NCI-H2081 treated with DMSO at 0.1 percent for 48 hours (cell line): ENCODE measurements at places on chromosomes 1 and 21.
A peak's percentile ranks its signal among the peaks of the same experiment; 100 is the strongest.

DNA sequence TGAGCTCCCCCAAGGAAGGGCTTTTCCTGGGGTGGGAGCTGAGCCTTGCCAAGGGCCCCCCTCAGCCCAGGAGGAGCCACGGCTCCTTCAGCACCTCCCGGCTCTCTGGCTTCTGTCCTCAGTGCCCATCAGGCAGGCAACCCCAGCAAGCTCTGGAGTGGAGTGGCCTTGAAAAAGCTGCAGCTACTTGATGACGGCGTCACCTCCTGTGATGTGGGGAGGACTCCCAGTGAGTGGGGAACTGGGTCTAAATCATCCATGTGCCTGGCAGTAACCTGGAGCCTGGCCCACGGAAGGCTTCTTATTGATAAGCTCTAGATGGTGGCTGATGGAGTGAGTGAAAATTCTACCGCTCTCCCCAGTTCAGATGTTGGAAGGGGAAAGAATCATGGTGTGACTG is 114.4 kb downstream of the TMEM53 start:
- DNase-seq = no peak

DNA sequence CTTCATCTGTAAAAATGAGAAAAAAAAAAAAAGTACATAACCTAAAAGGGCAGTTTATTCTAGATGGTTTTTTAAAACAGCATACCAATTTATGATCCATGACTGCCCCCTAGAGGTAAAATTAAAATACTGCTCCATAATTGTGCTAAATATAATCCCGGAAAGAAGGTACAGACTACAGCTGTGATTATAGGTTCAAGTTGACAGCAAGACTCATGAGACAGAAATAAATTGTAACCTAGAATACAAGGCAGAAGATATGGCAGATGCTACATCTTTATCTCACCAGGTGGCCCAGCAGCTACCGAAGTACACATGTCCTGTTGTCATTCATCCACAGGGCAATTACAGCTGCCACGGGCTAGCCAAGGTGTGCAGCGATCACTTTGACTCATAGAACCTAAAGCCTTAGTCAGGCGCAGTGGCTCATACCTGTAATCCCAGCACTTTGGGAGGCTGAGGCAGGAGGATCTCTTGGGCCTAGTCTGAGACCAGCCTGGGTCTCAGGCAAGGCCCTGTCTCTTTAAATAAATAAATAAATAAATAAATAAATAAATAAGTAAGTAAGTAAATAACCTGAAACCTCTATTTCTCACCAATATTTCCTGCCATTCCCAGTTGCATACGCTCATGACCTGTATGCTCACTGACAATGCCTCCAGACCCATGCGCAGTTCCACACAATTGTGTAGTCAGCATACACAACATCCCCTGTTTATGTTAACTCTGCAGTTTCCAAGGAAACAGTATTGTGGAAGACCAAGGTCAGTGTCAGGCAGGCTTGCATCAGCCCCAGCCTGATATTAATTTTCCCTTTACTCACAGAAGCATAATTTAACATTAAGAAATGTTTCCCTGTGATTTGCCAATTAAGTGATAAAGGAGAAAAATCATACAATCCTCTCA is 18.3 kb upstream of the PPIE start:
- DNase-seq = peak; percentile 56

- DNase-seq = no peak
Observed at GRCh38 chr21:26148840-26149354, 21.7 kb downstream of the APP start.

GRCh38 chr1:153403421-153404085 is 12.7 kb upstream of the S100A8 start:
- DNase-seq = no peak

DNA sequence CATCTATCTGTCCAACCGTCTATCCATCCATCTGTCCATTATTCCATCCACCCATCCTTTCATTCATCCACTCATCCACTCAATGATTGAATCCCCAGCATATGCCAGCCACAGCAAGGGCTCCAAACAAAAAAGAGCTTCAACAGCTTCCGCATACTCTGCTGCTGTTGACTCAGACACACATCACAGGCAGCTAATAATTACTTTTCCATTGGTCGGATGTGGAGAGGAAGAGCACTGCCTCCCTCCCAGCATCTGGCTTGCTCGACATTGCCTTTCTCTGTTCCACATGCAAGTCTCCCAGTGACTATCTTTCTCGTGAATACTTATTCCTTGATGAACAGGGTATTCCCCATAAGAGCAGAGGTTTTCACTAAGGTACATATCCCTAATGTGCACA is 176.5 kb downstream of the HIVEP3 start:
- DNase-seq = no peak

GRCh38 chr1:27393641-27394281 is 1.3 kb downstream of the GPR3 start:
- no peak for DNase-seq

- no peak for DNase-seq
Observed at GRCh38 chr1:243798726-243799125, 51.3 kb downstream of the AKT3 start.

DNA sequence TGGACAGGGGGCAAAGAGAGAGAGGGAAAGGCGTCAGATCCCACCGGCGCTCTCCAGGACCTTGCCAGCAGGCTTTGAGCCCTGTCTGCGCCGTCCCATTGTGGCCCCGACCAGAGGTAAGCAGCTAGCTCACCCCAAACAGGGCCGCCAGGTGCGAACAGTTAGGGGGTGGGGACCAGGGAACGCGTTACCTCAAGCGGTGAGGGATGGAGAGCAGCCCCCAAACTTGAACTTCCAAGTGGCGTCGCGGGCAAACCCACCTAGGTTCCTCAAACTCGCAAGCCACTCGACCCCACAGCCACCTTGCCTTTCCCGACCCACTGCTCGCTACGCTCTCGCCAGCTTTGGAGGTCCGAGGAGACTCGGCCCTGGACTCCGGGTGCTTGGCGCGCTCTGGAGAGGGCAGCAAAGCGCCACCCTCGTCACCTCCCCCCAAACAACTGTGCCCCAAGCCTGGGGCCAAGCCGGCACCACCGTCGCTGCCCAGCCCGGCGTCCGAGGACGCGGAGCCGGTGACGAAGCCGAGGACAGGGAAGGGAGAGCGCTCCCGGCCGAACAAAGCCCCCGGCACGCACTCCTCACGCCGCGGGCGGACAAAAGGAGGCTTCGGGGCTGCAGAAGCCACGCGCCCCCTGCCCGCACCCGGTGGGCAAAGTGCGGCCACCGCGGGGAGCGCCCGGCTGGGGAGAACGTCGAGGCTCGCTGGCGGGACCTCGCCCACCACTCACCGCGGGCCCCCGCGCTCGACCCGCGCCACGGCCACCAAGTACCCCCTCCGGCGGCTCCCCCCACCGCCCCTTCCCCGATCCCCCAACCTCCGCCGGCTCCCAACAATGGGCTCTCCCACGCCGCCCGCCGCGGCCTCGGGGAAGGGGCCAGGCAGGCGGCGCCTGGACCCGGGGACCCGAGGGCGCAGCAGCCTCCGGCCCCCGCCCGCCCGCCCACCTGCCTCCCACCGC is 976 bp downstream of the SSBP3 start:
- DNase-seq = no peak

GRCh38 chr1:109509176-109510134 is at the start of gene AMIGO1:
AMIGO1 (minus strand) TSS chr1:109509727; CDS start chr1:109508912, 815 bp downstream.
- DNase-seq = no peak

GRCh38 chr1:7493711-7494454 is 277.2 kb upstream of the VAMP3 start:
- peak; percentile 21 for DNase-seq

- no peak for DNase-seq
Observed at GRCh38 chr1:179187735-179188471, 41.6 kb downstream of the ABL2 start.

DNA sequence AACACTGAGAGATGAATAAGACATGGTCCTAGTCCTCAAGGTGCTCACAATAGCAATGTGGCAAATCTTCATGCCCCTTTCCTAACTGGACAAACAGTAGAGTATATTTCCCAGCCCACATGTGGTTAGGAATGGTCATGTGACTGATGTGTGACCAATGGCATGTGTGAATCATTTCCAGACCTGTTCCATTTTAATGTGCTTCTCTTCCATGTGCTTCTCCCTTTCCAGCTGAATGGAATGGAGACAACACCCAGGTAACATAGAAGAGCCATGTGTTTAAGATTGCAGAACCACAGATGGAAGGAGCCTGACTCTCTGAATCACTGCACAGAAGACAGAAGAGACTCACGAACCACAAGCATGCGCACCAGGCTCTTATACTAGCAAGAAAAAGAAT is 409.9 kb upstream of the NFIA start:
- DNase-seq = no peak

DNA sequence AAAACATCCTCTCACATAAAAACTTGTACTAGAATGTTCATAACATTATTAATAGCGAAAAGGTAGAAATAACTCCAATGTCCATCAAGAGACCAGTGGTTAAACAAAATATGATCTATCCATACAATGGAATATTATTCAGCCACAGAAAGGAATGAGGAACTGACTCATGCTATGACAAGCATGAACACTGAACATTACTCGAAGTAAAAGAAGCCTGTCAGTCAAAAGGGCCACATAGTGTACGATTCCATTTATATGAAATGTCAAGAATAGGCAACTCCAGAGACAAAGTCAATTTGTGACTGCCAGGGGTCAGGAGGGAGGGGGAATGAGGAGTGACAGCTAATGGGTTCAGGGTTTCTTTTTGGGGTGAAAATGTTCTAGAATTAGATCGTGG is 2.3 kb downstream of the VPS26C start:
- no peak for DNase-seq
